Suppressor macrophage (primary cell): ENCODE measurements at places on chromosomes 1 and 21.

DNA sequence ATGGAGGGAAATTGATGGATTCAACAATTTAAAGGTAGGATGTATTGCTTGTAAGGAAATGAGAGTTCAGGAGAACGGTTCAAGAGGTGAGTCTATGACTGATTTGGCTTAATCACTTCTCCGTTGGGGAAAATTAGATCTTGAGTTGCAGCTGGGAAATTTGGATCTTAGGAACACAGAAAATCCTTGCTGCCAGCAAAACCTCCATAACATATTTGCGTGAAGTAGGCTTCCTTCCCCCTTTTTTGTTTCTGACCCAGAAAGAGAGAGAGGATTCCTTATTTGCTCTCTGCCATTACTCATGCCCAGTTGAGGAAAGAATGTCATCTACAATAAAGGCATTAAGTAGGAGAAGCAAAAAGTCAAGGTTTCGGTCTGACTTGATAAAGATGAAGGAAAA is 73.5 kb upstream of the PDC start:
- DNase-seq = no peak

- no peak for DNase-seq
Observed at GRCh38 chr1:168408539-168408865, 127.8 kb downstream of the TBX19 start.

DNA sequence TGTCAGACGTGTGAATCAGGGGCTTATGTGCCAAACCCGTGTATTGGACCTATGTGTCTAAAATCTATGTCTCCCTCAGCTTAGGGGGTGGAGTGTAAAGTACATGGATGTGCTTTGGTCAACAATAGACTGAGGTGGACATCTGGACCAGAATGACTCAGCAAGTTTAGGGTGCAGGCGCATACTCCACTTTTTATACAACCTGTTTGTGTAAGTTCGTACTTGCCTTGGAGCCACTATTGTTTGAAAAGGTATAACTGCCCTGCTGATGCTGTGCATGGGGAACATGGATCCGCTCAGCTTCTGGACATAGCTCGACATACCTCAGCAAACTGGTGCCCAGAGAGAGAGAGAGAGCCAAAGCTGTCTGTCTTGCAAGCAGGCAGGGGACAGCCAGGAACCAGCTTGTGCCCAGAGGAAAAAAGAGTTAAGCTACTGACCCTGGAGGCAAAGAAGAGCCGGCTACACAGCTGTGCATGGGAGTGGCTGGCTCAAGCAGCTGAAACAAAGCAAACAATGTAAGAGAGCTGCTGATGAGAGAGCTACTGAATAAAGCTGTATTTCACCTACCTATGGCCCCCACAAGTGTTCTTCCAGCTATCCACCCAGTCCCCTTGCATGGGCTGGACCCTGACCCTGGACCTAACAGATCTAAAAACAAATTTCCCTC is 41.2 kb downstream of the GJA5 start:
- DNase-seq = no peak

DNA sequence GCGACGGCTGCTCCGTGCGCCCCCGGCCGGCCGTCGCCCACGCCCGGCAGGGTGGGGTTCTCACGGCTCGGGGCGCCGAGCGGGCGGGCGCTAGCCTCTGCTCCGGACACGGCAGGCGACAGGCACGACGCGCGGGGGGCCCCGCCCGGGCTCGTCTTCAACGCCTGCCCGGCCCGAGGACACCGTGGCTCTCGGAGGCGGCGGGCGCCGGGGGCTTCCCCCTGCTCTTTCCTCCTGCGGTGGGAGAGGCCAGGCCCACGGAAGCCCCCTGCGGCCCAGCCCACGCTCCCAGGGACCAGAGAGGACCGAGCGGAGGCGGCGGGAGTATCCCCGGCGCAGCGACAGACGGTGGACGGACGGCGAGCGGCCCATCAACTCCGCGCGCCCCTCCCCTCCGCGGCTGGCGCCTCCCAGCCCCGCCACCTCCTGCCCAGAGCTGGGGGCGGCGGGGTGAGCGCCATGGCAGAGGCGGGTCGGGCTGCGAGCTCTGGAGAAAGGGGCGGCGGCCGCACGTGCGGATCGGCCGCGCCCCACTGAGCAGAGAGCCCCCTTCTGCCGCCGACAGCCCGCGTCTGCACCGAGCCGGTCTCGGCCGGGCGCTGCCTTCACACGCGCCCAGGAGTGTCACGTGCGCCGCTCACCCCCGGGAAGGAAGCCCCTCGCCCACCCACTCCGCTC is at the start of the genes SHE and TDRD10:
Gene SHE (minus strand): TSS at position 347 of the 678 bp plus-strand sequence. CDS start 386 bp downstream, outside the sequence.
Gene TDRD10 (plus strand): TSS at position 154 of the 678 bp plus-strand sequence. CDS start 4,685 bp downstream, outside the sequence.
- peak; percentile 16 for DNase-seq

DNA sequence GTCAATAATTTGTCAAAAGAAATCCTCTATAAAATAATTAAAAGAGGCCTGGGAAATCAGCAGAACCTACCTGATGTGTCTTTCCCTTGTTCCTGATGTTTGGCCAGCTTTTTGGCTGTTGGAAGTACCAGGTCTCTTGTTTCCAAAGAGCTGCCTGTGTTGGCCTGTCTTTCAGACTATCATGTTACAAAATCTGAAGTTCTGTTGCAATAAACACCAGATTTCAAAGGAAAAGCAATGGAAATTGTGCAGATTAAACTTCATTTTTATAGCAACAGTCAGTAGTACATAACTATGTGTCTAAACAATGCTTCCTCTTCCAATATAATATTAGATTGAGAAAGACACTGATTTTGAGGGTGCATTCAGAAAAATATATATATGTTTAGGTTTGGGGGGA is 647.2 kb upstream of the CXADR start:
- DNase-seq = no peak

- DNase-seq = no peak
Observed at GRCh38 chr21:29430576-29430975, 131.9 kb downstream of the BACH1 start.

GRCh38 chr1:166089804-166090203 is 77.0 kb downstream of the FAM78B start:
- no peak for DNase-seq

DNA sequence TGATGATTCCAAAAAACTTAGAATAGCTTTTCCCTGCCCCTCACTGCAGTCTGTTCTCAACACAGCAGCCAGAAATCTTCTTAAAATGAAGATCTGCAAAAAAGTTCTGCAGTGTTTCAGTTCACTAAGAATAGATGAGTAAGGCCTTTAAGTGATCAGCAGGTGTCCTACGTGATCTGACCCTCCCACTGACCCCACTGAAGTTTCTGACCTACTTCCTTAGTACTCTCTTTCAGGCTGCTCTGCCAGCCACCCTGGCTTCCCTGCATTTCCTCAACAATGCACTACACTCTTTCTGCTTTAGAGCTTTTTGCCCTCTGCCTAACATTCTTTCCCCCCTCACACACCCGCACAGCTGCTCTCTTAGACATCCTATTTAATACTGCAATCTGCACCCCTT is 182.5 kb downstream of the AKT3 start:
- no peak for DNase-seq

GRCh38 chr1:219570937-219571336 is 42.0 kb downstream of the ZC3H11B start:
- DNase-seq = no peak

- no peak for DNase-seq
Observed at GRCh38 chr1:49651136-49651535, 372.6 kb downstream of the AGBL4 start.

GRCh38 chr1:113861641-113862040 is 9.9 kb downstream of the PTPN22 start:
- DNase-seq = no peak

DNA sequence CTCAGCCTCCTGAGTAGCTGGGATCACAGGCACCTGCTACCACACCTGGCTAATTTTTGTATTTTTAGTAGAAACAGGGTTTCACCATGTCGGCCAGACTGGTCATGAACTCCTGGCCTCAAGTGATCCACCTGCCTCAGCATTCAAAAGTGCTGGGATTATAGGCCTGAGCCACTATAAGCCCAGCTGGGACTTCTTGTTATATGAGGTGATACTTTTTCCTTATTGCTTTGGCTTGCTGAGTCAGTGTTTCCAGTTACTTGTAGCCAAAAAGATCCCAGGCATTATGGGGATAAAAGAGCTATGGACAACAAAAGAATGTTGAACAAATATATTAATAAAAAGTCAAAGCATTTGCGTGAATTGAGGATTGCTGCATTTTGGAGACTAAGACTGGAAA is 69.9 kb upstream of the LPGAT1 start:
- DNase-seq = no peak

DNA sequence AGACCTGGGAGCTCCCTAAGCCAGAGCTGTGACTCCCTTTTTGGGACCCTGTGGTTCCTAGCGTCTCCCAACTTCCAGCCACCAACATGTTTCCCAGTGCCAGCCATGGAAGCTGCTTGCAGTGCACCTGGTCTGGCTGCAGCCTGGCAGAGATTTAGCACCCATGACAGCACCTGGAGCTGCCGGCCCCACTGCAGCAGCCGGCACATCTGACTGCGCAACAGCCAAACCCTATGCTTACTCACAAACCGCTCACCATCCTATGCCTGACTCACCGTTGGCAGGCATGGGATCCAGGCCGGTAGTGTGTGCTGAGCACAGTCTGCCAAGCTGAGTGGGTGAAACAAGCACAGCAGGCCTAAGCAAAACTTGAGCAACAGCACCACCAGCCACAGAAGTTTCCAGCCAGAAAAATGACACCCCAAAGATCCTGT is 435.9 kb upstream of the PRMT6 start:
- no peak for DNase-seq

DNA sequence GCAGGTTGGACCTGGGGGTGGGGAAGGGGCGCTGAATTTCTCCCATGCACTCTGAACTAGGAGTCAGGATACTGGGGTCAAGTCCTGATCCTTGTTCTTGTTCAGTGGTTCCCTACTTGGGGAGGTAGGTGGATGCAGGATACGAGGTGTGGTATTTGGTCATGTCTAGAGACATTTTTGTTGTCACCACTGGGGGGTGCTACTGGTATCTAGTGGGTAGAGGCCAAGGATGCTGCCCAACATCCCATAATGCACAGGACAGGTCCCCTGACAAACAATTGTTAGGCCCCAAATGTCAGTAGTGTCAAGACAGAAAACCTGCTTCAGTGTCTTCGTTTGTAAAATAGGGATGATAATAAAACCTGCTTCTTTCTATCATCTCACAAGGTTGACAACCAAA is 259.0 kb upstream of the FOXD3 start:
- DNase-seq = peak; percentile 4

DNA sequence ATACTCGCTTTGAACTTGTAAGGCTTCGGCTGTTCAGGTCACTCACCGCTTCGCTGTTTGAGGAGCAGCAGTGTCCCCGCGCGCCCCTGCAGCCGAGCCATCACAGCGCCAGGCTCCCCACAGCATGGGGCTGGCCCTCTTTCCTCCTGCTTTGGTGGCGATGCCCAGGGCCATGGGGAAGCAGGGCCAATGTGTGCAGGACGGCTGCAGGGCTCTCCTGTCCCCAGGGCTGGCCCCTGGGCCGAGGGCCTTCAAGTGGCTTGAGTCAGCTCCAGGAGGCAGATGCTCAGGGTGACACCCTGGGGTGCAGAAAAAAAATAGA is 38.5 kb upstream of the TRAPPC10 start:
- no peak for DNase-seq
